ENCODE measurements at places on chromosomes 11 and 22.

GRCh38 chr11:68444566-68444965 is 16.0 kb upstream of the PPP6R3 start:
- DNase-seq, result no peak

- no peak for DNase-seq
These were observed 8.7 kb upstream of the CARD18 start for GRCh38 chr11:105148241-105148640.

- DNase-seq, result no peak
These were observed 54.6 kb downstream of the RPUSD4 start for GRCh38 chr11:126156814-126157213.

DNA sequence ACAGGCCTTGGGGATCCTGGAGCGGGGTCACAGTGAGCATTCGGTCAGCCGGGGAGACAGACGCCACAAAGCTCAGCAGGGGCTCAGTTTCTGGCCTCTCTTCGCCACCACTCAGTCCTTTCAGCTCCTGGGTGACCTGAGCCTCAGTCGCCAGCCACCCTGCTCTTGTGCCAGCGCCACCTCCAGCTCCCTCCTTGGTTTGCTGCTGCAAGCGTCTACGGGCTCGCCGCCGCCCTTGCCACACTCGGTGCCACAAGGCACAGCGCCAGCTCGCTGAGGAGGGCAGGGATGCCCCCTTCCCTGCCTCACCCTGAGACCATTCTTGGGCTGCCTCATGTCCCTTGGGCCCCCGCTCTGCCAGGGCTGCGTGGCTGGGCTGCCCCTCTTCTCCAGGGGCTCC is 1.5 kb upstream of the EEF1G start:
- DNase-seq, result peak; percentile 31

GRCh38 chr11:67668192-67668551 is 6.3 kb downstream of the ALDH3B2 start:
- DNase-seq, result no peak

- DNase-seq, result peak; percentile 21
These were observed 39.4 kb downstream of the ZBTB16 start for GRCh38 chr11:114098927-114099326.
